ENCODE measurements at places on chromosomes 3 and 15. TPM values are rescaled to one million over a fixed set of nuclear protein-coding genes. Genes with fewer than 3 reads are reported as not detected.

Gene CD200
- 3.4 TPM for total RNA-seq

Gene TP63
- 1.6 TPM for total RNA-seq

- peak; percentile 53 for DNase-seq
Observed at GRCh38 chr3:169661361-169662131, 2.0 kb downstream of the MECOM start.

DNA sequence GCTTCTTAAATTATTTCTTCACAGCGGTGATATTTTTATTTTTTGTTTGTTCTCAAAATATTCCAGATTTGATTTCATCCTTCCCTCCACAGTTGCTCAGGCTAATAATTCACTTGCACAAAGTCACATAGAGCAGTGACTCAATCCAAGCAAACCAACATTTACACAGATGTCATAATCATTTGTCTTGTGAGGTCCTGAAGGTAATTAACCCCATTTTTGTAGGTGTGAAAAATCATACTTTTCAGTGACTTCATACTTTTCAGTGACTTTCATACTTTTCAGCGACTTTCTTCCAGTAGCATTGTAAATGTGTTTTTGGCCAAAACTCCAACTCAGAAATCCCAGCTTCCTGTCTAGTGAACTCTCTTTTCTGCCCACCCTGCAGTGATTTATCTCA, 32.1 kb downstream of the CD200 start:
- no peak for DNase-seq

- DNase-seq = peak; percentile 86
Observed at GRCh38 chr15:67833710-67834511, 5.9 kb downstream of the RNU6-1 start.

DNA sequence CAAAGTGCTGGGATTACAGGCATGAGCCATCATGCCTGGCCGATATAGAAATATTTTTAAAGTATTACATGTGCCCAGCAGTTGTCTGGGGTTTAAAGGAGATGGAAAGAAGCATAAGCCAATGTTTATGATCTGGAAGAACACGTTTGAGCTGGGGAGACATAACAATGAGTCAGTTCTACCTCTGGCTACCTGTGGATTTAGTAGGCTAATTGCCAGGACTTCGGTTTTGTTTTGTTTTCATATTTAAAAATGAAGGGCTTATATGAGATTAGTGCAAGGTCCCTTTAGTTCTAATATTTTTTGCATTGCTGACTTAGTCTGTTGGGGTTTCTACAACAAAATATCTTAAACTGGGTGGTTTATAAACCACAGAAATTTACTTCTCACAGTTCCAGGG, 22.9 kb upstream of the TNFSF10 start:
- DNase-seq = no peak

GRCh38 chr15:26967719-26968269, 3.2 kb upstream of the GABRG3 start:
- DNase-seq = peak; percentile 78

Measured in upper lobe of left lung (tissue), 6 donors.